ENCODE measurements at places on chromosomes 13 and 19. TPM values are rescaled to one million over a fixed set of nuclear protein-coding genes. Genes with fewer than 3 reads are reported as not detected.

- H3K27ac ChIP-seq = peak overlapping the region; percentile 95
- H3K27me3 ChIP-seq = no peaks in the 10 kb centered on the region
- DNase-seq = no peak
- H3K36me3 ChIP-seq = peaks cover 13% of the 10 kb centered on the region
- H3K4me1 ChIP-seq = peaks cover 40% of the 10 kb centered on the region
These were observed 666 bp downstream of the POMP start for GRCh38 chr13:28659621-28659970.

GRCh38 chr13:40252241-40252640 lies 414.2 kb downstream of the FOXO1 start:
- H3K36me3 ChIP-seq = no peaks in the 10 kb centered on the region
- H3K4me3 ChIP-seq = no peak overlapping the region
- H3K4me1 ChIP-seq = peaks cover 4% of the 10 kb centered on the region
- no peak for DNase-seq
- no peak overlapping the region for H3K27ac ChIP-seq

DNA sequence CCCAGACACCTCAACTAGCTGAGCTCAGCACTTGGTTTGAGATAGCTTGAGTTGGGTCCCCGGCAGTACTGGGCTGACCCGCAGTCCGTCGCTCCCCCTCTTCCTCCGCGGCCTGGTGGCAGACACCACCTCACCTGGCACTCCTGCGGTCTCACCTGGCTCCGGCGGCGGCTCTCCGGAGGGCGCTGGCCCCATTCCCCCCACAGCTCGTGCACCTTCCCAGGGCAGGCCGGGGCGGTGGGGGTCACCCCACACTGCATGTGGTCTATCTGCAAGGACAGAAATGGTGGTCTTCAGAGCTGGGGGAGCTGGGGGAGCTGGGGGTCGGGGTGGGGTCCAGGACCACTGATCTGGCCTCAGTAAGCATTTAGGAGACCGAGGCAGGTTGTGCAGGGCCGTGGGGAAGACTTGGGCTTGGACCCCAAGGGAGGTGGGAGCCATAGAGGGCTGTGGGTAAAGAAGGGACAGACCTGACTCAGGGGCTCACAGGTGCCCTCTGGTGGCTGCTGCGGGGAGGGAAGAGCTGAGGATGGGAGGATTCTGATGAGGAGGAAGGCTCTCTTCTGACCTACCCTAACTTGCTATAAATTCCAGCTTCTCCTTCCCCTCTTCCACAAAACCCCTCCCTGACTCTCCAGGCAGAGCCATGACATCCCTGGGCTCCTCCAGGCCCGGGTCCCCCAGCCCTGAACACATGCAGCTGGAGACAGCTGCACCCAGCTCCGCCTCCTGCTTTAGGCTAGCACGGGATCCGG lies 6.7 kb upstream of the PLIN4 start:
- DNase-seq = peak; percentile 49
- no peak overlapping the region for H3K4me3 ChIP-seq

DNA sequence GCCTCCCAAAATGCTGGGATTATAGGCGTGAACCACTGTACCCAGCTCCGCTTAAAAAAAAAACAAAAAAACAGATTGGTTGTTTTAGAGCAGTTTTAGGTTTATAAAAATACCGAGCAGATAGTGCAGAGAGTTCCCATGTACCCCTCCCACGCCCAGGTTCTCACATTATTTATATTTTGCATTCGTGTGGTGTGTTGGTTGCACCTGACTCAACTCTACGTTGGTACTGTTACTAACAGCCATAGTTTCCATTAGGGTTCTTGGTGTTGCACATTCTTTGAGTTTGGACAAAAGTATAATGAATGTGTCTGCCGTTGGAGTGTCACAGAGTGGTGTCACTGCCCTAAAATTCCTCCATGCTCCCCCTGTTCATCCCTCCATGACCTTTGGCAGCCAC lies 29.1 kb downstream of the MYO9B start:
- no peak for DNase-seq
- H3K27me3 ChIP-seq = no peaks in the 10 kb centered on the region
- H3K36me3 ChIP-seq = peaks cover 47% of the 10 kb centered on the region

DNA sequence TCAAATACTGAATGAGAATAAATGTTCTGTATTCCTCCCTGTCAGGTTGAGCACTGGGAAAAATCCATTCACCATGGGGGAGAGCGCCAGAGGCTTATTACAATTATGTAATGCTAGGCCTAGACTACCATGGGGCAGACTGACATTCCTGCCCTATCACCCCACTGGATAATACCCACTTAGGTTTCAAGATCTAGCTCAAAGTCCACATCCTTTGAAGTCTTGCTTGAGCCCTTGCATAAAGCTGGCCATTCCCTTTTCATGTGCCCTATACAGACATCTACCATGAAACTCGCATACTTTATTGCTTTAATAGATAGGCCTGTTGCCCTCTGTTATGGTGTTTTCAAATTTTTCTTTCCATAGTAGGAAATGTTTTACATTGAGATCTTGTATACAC lies 149.3 kb downstream of the RGCC start:
- no peak overlapping the region for H3K4me3 ChIP-seq
- no peaks in the 10 kb centered on the region for H3K27me3 ChIP-seq
- peaks cover 9% of the 10 kb centered on the region for H3K36me3 ChIP-seq
- DNase-seq = no peak
- no peaks in the 10 kb centered on the region for H3K4me1 ChIP-seq
- no peak overlapping the region for H3K27ac ChIP-seq

DNA sequence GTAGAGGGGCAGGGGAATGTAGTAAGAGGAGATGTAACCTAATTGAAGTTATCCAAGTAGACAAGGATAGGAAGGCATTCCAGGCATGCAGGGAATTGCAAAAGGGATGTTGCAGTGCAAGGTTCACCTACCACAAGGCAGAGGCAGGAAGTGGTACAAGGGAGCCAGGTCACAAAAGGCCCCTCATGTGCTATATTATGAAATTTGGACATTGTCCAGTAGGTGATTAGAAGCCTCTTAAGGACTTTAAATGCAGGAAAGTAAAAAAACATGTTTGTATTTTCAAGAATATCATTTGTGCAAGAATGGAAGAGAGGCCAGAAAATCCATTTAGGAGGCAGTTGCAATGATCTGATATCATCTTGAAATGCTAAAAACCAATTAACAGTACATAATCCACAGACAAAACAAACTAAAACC lies 111.4 kb downstream of the FRY start:
- DNase-seq = no peak
- no peak overlapping the region for H3K4me3 ChIP-seq
- peaks cover 3% of the 10 kb centered on the region for H3K27me3 ChIP-seq
- H3K36me3 ChIP-seq = no peaks in the 10 kb centered on the region
- no peak overlapping the region for H3K27ac ChIP-seq

GRCh38 chr13:23817830-23818229 lies 71.4 kb downstream of the MIPEP start:
- peaks cover 14% of the 10 kb centered on the region for H3K4me1 ChIP-seq
- no peak overlapping the region for H3K27ac ChIP-seq
- H3K4me3 ChIP-seq = no peak overlapping the region
- H3K27me3 ChIP-seq = no peaks in the 10 kb centered on the region
- DNase-seq = peak; percentile 11

DNA sequence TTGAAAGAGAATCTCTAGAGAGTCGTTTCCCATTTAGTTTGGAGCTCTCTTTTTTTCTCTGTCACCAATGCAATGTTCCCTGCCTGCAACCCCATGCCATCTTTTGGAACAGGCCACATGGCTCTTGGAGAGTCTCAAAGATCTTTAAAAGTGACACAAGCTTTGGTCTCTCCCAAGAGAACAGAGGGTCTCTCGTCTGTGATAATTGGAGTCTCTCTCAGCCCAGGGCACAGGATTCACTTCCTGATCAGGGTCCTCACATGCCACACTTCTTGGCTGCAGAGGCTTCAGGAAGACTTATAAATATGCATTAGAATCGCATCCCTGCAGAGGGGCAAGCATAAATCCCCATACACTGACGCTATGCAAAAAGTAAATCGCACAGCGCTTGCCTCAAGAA lies 240.5 kb downstream of the IRS2 start:
- no peaks in the 10 kb centered on the region for H3K4me1 ChIP-seq
- H3K27me3 ChIP-seq = no peaks in the 10 kb centered on the region
- no peak for DNase-seq
- no peaks in the 10 kb centered on the region for H3K36me3 ChIP-seq
- H3K27ac ChIP-seq = no peak overlapping the region
- H3K4me3 ChIP-seq = no peak overlapping the region

GRCh38 chr13:40149611-40150274 lies 494.3 kb downstream of the COG6 start:
- peaks cover 40% of the 10 kb centered on the region for H3K4me1 ChIP-seq
- H3K36me3 ChIP-seq = no peaks in the 10 kb centered on the region
- no peak for DNase-seq

DNA sequence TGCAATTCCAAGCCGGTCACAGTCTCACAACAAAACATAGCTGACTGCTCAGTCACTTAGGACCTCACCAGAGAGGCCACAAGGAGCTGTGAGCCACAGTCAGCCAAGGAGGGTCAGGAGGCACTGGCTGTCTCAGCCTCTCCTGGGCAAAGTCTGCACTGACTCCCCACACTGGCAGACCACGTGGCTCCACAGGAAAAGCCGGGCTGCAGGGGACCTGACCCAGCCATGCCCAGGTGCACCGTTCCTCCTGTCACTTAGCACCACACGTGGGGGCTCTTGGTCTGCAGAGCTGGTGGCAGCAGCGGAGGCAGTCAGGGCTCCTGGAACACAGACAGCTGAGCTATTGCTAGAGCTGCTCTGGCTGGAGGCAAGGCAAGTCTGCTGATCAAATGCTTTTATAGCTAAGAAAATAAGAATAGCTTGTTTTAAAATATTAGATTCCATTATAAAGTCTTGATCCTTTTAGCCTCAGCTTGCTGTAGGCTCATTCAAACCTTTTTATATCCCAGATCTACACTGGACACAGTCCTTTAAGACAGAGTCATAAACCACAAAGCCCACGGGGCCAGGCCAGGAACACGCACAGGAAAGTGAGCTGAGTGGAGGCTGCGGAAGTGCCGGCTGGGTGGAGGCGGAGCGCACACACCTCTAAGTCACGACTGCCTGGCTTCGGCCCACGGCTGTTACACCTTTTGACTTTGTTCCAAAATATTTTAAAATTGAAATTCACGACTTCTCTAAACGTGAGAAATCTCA lies 744.1 kb downstream of the UQCRFS1 start:
- no peak overlapping the region for H3K4me3 ChIP-seq
- H3K27me3 ChIP-seq = no peaks in the 10 kb centered on the region
- no peaks in the 10 kb centered on the region for H3K4me1 ChIP-seq
- H3K27ac ChIP-seq = no peak overlapping the region
- no peaks in the 10 kb centered on the region for H3K36me3 ChIP-seq

- no peaks in the 10 kb centered on the region for H3K27me3 ChIP-seq
- DNase-seq = no peak
- no peaks in the 10 kb centered on the region for H3K36me3 ChIP-seq
- no peak overlapping the region for H3K4me3 ChIP-seq
These were observed 482.6 kb upstream of the GPC6 start for GRCh38 chr13:92743992-92744391.

GRCh38 chr13:94967183-94968039 lies 255.1 kb upstream of the SOX21 start:
- H3K4me1 ChIP-seq = no peaks in the 10 kb centered on the region
- no peaks in the 10 kb centered on the region for H3K36me3 ChIP-seq
- H3K27me3 ChIP-seq = peaks cover 22% of the 10 kb centered on the region
- no peak for DNase-seq
- H3K4me3 ChIP-seq = no peak overlapping the region

DNA sequence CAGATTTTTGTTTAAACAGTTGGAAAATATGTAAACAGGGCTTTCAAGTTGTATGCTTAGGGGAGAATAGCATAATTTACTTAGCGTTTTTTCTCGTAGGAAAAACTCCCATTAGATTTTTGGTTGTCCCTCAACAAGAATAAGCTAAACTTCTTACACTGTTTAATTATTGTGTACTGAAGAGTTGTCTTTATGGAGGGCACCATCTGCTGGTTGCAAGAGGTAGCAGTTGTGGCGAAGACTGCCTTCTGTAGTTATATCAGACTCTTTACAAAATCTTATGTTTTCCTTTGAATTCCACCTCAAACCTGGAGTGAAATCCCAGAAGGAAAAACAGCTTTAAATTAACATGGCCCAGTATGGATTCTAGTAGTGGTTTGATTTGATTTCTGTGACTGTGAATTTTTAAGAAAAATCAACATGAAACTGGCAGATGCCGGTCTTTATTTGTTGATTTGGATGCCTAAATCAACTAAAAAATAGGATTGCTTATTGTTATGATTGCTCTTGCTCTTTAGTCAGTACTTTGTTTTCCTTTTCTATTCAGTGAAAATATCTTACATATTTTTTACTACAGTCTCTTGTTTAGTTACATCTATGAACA lies 53.4 kb downstream of the PDS5B start:
- DNase-seq = peak; percentile 57
- no peaks in the 10 kb centered on the region for H3K27me3 ChIP-seq
- no peak overlapping the region for H3K4me3 ChIP-seq
- H3K4me1 ChIP-seq = peaks cover 7% of the 10 kb centered on the region
- no peak overlapping the region for H3K27ac ChIP-seq

DNA sequence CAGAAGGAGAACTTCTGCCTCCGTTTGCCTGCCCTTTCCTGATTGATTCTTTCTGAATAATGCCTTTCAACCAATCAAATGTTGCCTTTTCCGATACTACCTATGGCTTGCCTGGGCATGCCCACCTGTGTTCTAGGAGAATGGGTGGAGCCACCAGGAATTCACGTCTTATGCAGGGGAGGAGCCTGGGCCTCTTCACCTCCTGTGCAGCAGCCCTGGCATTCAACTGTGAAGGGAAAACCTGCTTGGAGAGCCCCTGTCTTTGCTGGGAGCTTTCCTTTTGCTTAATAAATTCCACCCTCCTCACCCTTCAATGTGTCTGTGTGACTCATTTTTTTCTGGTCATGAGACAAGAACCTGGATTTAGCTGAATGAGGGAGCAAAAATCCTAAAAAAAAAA lies 730.7 kb downstream of the UQCRFS1 start:
- H3K4me1 ChIP-seq = no peaks in the 10 kb centered on the region
- no peak for DNase-seq
- H3K36me3 ChIP-seq = no peaks in the 10 kb centered on the region
- H3K4me3 ChIP-seq = no peak overlapping the region

- H3K4me3 ChIP-seq = no peak overlapping the region
- H3K36me3 ChIP-seq = peaks cover 92% of the 10 kb centered on the region
- no peaks in the 10 kb centered on the region for H3K4me1 ChIP-seq
- DNase-seq = no peak
- no peaks in the 10 kb centered on the region for H3K27me3 ChIP-seq
These were observed 18.9 kb upstream of the EPHX3 start for GRCh38 chr19:15251010-15251748.

The PRKCG gene
- total RNA-seq = not detected

The ZNF575 gene
- 11.0 TPM for total RNA-seq

The CGB2 gene
- total RNA-seq = not detected

The ARHGEF18 gene
- total RNA-seq = 83.8 TPM

The KCTD12 gene
- 9.6 TPM for total RNA-seq

The C19orf85 gene
- total RNA-seq = not detected

The VSTM2B gene
- total RNA-seq = not detected

Data from CD4-positive, alpha-beta memory T cell (primary cell).